ENCODE measurements at places on chromosomes 2 and 18. TPM values are rescaled to one million over a fixed set of nuclear protein-coding genes. Genes with fewer than 3 reads are reported as not detected.

GRCh38 chr2:78355967-78356366 is 669.5 kb upstream of the REG3G start:
- H3K4me1 ChIP-seq: no peaks in the 10 kb centered on the region
- no peak overlapping the region for H3K27ac ChIP-seq
- no peak for DNase-seq
- no peaks in the 10 kb centered on the region for H3K27me3 ChIP-seq
- H3K4me3 ChIP-seq: no peak overlapping the region

GRCh38 chr2:183227176-183227575 is 102.9 kb downstream of the NUP35 start:
- H3K36me3 ChIP-seq: peaks cover 5% of the 10 kb centered on the region
- no peak overlapping the region for H3K27ac ChIP-seq
- peaks cover 5% of the 10 kb centered on the region for H3K4me1 ChIP-seq
- H3K27me3 ChIP-seq: no peaks in the 10 kb centered on the region

DNA sequence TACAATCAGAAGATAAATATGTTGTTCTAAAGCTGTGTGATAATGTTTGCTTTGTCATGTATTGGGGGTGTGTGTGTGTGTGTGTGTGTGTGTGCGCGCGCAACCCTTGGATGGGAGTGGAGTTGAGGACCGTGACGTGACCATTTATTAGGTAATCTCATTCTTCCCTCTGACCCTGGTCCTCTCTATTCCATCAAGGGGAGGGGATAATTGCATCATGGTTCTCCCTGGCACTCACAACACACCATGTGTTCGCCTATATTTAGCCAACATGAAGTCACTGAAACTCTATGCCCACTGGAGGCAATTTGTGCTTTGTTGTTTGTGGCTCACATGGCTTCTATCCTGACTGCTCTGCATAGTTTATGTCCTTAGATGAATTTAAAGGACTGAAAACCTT is 79.8 kb upstream of the LRPPRC start:
- peaks cover 2% of the 10 kb centered on the region for H3K27me3 ChIP-seq
- H3K4me3 ChIP-seq: no peak overlapping the region
- H3K36me3 ChIP-seq: no peaks in the 10 kb centered on the region
- no peak for DNase-seq

- H3K27me3 ChIP-seq: peaks cover 37% of the 10 kb centered on the region
- DNase-seq: no peak
- H3K4me1 ChIP-seq: peaks cover 9% of the 10 kb centered on the region
Measured at GRCh38 chr18:76621782-76622495, 126.9 kb upstream of the ZNF516 start.

DNA sequence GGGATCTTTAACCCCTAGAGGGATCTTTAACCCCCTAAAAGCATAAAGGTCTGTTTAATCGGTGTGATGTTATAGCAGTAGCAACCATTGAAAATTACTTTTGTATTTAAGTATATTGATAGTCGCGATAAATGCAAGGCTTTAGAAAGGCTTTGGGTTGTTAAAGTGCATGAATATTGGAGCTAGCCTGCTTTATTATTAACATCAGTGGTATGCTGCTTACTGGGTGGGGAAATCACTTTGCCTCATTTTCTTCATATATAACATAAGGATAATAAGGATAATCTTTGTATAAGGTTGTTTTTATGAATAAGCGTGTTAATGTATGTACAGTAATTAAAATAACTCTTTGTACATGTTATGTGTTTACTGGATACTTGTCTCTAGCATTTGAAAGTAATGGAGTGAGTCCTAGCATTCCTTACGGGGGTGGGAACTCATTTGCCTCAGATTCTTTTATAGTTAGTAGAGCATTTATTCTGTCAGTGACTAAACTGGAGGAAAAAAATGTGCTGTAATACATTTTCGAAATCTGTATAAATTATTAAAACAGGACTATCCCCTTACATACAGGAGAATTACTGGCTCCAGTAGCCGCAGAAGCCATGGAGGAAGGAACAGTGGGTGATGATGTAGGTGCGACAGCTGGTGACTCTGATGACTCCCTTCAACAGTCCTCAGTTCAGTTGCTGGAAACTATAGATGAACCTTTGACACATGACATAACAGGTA is 122.2 kb downstream of the BIRC6 start:
- H3K27me3 ChIP-seq: no peaks in the 10 kb centered on the region
- H3K27ac ChIP-seq: no peak overlapping the region
- DNase-seq: no peak
- H3K4me3 ChIP-seq: no peak overlapping the region
- H3K4me1 ChIP-seq: peaks cover 4% of the 10 kb centered on the region

DNA sequence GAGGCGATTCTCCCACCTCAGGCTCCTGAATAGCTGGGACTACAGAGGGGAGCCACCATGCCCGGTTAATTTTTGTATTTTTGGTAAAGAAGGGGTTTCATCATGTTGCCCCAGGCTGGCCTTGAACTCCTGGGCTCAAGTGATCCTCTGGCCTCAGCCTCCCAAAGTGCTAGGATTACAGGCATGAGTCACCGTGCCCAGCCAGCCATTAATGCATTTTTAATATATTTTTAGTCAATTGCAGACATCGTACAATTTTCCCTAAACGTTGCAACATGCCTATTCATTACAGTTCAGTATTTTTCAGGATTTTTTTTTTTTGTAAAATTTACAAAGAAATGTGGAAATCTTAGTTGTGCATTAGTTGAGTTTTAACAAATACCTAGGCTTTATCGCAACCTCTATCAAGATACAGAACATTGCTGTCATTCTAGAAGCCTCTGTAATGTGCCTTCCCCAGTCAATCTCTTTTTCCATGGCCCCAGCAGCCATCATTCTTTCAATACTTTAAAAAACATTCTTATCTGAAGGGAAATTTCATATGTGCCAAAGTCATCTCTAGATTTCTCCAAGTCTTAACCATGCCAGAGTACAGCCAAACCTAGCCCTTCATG is 14.7 kb downstream of the NABP1 start:
- no peaks in the 10 kb centered on the region for H3K27me3 ChIP-seq
- peaks cover 40% of the 10 kb centered on the region for H3K36me3 ChIP-seq
- no peak for DNase-seq
- H3K4me1 ChIP-seq: peaks cover 37% of the 10 kb centered on the region
- no peak overlapping the region for H3K27ac ChIP-seq

DNA sequence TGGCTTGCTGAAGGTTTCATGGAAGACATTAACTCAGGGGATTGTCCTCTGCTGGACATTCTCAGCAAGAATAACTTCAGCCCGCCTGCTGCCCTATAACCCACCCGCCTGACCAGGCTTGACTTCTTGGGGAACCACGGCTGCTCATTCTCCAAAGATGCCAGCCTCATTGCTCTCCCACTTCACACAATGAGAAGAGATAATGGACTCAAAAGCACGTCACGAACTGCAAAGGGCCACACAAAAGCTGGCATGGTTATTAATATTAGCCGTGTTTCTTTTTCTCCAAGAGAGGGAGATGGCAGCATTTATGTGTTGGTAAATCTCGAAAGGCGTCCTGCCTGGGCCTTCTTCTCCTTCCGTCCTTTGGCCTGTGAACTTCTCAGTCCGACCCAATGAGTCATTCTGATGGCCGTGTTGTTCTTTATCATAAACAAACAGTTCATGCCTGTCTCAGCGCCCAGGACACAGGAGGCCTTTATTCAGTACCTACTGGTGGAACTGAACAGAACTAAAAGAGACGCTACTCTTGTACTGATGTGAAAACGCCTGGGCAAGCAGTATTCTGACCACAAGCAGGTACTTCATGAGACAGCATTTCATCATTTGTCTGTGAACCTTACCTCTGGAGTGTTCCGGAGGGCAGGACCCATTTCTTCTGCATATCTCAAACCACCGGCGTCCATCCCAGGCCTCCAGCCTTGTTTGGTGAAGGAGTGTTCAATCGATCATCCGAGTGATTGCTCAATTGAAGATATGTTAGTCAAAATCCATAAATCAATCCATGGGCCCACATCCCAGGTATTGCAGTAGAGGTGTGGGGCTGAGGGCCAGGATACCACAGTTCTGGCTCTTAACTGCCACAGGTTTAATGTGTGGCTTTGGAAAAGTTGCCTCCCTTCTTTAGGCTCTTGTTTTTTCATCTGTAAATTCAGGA is 25.1 kb upstream of the KLHL29 start:
- peaks cover 23% of the 10 kb centered on the region for H3K27me3 ChIP-seq
- DNase-seq: no peak
- H3K4me3 ChIP-seq: no peak overlapping the region
- no peak overlapping the region for H3K27ac ChIP-seq
- no peaks in the 10 kb centered on the region for H3K36me3 ChIP-seq

DNA sequence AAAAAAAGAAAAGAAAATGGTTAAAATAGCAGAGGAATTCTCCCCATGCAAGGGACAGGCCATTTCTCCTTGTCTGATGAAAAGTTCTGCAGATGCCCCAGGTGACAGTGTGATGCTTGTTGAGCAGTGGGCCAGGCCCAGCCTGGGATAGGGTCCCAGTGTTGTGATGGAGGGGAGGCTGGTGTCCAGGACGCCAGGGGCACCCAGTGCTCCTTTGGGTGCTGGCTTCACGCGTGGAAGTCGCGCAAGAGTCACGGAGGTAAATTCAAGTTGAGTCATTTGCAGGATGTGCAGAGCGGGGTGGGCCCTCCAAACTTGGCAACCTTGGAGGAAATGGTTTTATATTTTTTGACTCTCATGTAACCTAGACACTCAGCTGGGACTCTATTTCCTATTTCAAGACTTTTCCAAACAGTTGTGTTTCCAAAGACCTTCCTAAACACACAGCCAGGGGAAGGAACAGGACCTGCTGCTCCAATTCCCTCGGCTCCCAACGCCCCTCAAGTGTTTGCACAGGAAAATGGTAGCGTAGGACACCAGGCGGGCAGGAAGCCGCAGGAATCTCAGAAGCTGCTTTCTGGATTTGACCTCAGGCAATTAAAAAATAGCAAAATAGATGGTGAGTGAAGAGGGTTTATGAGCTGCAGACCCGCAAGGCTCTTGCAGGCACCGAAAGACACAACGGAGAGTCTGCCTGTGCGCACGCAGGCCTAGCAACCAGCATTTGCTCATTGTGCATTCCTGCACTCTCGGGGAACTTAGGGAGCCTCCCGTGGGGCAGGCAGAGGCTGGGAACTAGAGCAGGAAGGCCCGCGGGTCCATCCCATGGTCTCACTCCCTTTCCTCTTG is 107.1 kb upstream of the ODC1 start:
- peaks cover 5% of the 10 kb centered on the region for H3K27me3 ChIP-seq
- H3K36me3 ChIP-seq: no peaks in the 10 kb centered on the region
- H3K27ac ChIP-seq: no peak overlapping the region
- H3K4me3 ChIP-seq: no peak overlapping the region
- no peak for DNase-seq

DNA sequence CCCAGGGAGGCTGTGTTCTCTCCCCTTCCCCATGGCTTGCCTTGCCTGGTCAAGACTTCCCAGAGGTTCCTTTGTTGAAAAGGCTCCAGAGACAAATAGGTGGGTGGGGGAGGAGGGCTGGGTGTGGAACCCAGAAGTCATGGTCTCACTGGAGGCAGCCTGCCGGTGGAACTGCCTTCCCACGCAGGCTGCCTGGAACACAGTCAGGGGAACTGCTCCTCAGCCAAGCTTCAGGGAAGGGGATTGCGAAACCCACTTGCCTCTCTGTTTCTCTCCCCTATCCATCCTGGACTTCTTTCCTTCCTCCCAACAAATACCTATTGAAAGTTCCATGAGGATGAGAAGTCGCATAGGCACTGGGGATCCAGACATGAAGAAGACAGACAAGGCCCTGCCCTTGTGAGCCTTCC is 31.6 kb downstream of the MARCO start:
- no peaks in the 10 kb centered on the region for H3K27me3 ChIP-seq
- H3K36me3 ChIP-seq: no peaks in the 10 kb centered on the region
- H3K4me3 ChIP-seq: no peak overlapping the region
- H3K4me1 ChIP-seq: no peaks in the 10 kb centered on the region
- DNase-seq: no peak
- no peak overlapping the region for H3K27ac ChIP-seq

GRCh38 chr18:8319798-8320489 is 289.3 kb upstream of the RAB12 start:
- H3K4me1 ChIP-seq: no peaks in the 10 kb centered on the region
- no peaks in the 10 kb centered on the region for H3K27me3 ChIP-seq
- H3K4me3 ChIP-seq: no peak overlapping the region
- no peaks in the 10 kb centered on the region for H3K36me3 ChIP-seq

DNA sequence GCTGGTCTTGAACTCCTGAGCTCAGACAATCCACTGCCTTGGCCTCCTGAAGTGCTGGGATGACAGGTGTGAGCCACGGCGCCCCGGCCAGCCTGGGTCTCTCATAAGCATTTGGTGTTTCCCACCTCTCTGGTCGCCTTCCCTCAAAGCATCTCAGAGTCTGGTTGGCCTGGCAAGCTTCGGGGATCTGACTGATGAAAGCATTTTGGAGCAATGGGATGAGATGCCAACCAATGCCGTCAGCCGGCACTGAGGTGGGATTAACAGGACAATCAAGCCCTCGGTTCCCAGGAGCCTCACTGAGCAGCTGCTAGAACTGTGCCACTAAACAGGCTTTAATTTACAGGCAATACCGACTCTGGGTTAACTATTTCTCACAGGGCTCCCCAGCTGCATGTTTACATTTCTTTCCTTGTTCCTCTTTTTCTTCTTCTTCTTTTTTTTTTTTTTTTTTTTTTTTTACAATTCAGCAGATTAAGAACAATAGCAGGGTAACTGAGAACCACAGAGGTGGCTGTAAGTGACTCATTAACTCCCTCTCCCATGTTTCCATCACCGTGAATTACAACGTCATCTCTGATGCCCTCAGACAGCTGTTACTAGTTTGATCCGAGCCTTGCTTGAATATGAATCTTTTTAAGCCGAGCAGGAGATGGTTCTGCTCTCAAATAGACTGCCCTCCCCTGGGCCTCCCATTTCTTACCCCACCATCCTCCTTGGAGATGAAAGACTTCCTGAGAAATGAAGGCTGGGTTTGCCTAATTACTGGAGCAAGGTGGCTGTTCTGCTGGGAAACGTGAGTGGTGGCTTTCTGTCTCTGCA is 37.9 kb downstream of the ODC1 start:
- H3K4me3 ChIP-seq: peak overlapping the region; percentile 8
- peaks cover 14% of the 10 kb centered on the region for H3K36me3 ChIP-seq
- no peak overlapping the region for H3K27ac ChIP-seq
- no peak for DNase-seq

GRCh38 chr2:73000808-73001570 is 70.5 kb downstream of the SFXN5 start:
- no peaks in the 10 kb centered on the region for H3K27me3 ChIP-seq
- no peak overlapping the region for H3K27ac ChIP-seq
- DNase-seq: no peak
- H3K36me3 ChIP-seq: no peaks in the 10 kb centered on the region

- H3K4me1 ChIP-seq: no peaks in the 10 kb centered on the region
- no peaks in the 10 kb centered on the region for H3K36me3 ChIP-seq
- no peak for DNase-seq
- no peak overlapping the region for H3K4me3 ChIP-seq
Measured at GRCh38 chr18:45085916-45086624, 405.4 kb downstream of the SETBP1 start.

GRCh38 chr2:123953846-123954245 is 71.2 kb upstream of the CNTNAP5 start:
- DNase-seq: no peak
- H3K27me3 ChIP-seq: no peaks in the 10 kb centered on the region
- H3K4me3 ChIP-seq: no peak overlapping the region
- no peaks in the 10 kb centered on the region for H3K4me1 ChIP-seq

Gene PDK1
- total RNA-seq: 44.9 TPM

Gene MYL1
- not detected for total RNA-seq

Gene MAPRE2
- total RNA-seq: 42.7 TPM

Gene SPC25
- 18.5 TPM for total RNA-seq

Gene GKN2
- total RNA-seq: not detected
